Femur (tissue), 1 donor: ENCODE measurements at places on chromosomes 1 and 21.
A peak's percentile ranks its signal among the peaks of the same experiment; 100 is the strongest.

DNA sequence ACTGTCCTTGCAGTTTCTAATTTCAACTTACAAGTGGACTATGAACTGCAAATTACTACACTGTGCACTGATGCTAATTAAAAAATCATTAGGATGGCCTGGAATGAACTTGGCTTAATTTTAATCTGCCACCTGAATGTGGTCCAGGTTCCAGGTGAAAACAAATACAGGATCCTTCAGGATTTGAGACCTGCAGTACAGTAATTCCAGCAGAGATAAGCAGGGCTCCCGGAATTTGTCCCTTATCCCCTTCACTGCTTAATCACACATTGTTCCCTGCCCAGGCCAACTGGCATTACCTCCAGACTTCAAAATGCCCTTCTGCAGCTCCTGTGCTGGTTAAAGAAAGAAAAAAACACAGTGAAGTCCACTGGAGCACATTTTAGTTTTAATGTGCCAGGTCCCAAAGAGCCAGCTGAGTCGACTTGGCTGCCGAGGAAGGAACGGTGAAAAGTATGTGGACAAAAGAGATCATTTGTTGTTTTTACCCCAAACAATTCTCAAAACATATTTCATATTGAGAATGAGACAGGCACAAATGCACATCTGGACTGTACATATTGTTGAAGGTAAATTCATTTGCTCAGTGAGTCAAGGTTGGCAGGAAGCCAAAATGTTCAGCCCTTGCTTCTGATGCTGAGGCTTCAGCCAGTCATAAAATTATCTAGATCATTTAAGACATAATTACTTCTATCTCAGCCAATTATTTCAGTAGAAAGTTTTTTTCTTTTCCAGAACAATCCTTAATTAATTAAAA is 28.3 kb downstream of the DEGS1 start:
- DNase-seq = no peak

DNA sequence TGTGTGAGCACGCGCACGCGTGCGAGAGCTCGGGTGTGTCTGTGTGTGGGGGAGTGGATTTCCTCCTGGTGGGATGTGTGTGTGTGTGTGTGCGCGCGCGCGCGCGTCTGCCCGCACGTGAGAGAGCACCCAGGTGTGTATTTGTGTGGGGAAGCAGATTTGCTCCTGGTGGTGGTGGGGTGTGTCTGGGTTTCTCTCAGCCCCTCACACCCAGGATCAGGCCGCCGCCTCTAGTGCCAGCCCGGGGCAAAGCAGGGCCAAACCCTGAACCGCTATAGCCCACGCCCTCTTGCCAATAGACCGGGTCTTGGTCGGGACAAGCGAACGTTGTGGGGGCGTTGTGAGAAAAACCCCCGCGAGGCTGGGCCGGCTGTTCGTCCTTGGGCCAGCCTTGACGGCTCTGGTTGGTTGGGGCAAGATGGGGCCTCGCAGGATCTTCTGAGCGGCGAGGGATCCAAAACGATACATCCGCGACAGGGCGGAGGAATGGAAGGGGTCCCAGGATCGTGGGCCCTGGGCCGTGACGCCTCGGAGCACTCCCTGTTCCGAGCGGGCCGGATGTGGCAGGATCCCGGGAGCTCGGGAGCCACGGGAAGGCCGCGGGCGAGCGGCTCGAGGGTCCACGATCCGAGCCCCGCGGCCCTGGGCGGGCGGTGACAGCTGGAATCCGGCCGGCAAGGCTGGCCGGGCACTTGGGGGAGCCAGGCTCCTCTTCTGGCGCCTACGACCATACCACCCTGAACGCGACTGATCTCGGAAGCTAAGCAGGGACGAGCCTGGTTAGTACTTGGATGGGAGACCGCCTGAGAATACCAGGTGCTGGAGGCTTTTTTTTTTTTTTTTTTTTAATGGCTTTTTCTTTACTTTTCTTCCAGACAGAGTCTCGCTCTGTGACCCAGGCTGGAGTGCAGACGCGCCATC is 68.2 kb downstream of the RNF187 start:
- no peak for DNase-seq

- no peak for DNase-seq
Measured at GRCh38 chr1:187261637-187262036, 432.9 kb downstream of the PLA2G4A start.

GRCh38 chr1:14338509-14338908 is 260.0 kb upstream of the KAZN start:
- DNase-seq = no peak

- no peak for DNase-seq
Measured at GRCh38 chr1:3268281-3268680, 186.2 kb upstream of the ARHGEF16 start.

DNA sequence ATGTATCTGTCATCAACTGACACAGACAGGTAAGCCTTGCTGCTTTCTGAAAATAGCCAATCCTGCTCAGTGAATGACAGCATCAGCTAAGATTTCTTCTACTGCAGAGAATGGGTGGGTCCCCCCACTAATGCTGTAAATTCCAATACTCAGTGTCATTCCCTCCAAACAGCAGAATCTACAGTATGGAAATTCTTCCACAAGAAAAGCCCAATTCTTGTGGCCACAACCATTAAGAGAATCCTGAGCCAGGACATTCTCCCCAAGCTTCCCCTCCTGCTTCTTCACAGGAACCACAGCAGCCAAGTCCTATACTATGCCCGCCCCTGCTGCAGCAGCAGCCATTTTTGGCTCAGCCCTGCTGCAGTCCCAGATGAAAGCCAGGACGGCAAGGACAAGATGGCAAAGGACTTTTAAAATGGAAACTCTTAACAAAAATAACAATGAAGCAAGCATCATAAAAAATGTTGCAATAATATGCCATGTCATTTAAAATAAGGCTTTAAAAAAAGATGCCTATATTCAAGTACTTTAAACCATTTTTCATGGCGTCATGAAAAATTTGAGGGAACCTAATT is 26.8 kb downstream of the EIF4G3 start:
- DNase-seq = peak; percentile 85

DNA sequence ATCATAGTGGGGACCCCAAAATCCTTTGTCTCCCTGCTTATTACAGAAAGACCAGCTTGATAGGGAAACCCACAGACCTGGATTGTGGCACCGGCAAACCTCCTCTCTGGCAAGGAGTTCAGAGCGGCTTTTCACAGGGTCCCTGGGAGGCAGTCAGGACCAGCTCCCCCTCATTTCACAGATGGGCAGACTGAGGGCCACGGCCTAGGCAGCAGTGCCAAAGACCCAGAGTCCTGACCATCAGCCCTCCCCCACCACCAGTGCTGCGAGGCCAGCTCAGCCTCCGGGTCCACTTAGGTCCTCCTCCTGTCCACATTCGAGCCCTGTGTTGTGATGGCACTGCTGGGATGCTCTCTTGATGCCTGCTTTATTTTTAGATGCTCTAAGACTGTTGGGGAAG is 57.2 kb downstream of the CAMK2N1 start:
- peak; percentile 3 for DNase-seq

GRCh38 chr1:157600236-157600635 is 2.4 kb upstream of the FCRL4 start:
- no peak for DNase-seq

GRCh38 chr1:210394281-210394821 is 65.6 kb downstream of the HHAT start:
- peak; percentile 54 for DNase-seq
